Common myeloid progenitor, CD34-positive (primary cell): ENCODE measurements at places on chromosomes 3 and 15.

GRCh38 chr3:65128346-65128745 is 440.5 kb upstream of the ADAMTS9 start:
- no peak for DNase-seq

- no peak for DNase-seq
Measured at GRCh38 chr15:98713585-98714001, 65.3 kb downstream of the IGF1R start.

DNA sequence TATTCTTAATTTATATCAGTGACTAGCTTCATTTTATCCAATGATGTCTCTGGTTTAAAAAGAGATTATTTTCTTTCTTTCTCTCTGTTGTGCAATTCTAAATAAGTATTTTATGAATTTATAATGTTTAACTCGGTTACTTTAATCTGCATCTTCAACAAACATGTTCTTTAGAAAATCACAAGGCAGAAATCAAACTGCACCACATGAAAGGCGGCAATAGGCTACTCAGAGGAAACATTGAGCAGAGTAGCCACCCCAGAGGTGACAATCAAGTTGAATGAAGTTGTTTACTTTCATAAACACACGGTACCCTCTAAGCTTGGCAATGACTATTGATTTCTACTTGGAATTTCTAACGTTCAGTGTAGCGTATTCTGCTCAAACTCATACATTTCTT is 677.8 kb upstream of the ROBO1 start:
- no peak for DNase-seq

DNA sequence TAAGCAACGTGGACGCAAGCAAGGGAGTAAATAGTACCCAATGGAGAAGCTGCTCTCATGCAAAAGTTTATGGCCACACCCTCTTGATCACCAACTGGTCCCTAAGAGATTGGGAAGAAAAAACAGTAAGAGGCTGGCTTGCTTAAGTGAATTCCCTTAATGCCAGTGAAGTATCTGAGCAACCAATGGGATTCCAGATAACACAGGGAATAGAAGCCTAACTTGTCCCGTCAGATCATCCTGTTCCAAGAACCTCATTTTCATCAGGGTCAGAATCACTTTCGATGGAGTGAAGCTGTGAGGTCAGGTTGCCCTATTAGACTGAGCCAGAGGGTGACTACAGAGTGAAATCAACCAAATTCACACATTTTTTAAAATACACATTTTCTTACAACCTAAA is 104.3 kb downstream of the CD47 start:
- no peak for DNase-seq

DNA sequence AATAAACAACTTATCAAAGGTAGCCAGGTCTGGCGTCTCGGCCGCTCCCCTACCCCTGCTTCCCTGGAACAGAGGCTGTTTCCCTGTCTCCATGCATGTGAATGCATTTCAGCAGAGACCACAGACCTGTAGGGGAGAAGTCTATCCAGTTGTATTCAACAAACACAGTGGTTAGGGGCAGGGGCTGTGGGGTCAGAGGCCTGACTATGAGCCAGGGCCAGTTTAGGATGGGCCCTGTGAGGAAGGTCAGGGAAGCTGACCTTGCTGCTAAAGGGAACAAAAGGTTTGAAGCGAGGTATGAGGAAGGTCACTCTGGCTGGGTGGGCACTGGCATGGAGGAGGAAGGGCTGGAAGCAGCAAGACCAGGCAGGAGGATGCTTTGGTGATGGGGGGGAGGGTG is 184.6 kb downstream of the XXYLT1 start:
- DNase-seq, result no peak

GRCh38 chr3:100966049-100966491 is 27.2 kb downstream of the ABI3BP start:
- DNase-seq, result no peak
